ENCODE measurements at places on chromosomes 16 and 17.

DNA sequence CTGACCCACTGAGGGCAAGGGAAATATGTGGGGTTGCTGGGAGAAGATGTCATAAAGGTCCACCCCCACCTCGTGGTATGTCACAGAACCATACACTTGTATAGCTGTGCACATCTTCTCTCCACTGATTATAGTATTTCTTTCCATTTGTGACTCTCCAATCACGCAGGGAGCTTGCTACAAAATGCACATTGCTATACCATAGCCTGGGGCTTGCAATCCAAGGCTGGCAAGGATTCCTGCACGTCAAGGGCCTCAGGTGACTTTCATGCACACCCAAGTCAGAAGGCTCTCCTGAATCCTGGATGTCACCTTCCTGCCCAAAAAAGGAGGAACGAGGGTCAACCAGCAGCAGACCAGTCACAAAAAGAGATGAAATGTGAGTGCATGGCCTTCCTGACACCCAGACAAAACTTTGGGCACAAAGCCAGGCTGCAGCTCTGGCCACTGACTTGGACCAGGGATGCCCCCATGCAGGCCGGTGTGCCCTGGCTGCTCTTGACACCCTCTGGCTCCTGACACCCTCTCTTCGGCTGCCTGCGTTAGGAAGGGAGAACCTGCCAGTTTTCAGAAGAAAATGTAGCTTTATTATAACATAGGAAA is 12.1 kb downstream of the TBC1D26 start:
- DNase-seq = no peak

- peak; percentile 70 for DNase-seq
Observed at GRCh38 chr17:29111816-29112499, 68.2 kb downstream of the MYO18A start.

- no peak for DNase-seq
Observed at GRCh38 chr17:58475985-58476384, 12.2 kb downstream of the HSF5 start.

DNA sequence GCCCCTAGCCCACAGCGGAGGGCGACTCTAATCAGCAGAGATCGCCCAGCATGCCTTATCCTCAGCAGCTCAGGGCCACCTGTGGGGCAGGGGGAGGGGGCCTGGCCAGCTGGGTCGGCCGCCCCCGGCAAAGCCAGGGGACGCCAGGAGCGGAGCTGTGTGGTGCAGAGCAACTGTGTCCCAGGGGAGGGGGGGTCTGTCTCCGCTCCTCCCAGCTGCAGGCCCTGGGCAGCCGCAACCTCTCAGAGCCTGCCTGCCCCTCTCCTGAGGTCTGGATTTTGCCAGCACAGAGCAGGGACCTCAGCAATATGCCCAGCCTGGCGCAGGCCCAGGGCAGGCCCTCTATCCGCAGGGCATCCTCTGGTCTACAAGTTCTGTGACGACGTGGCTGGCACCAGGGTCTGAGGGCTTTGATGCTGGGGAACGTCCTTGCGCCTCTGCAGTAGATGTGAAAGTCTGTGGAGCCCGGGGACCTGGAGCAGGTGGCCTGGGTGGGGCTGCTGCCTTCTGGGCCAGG is 36.5 kb upstream of the SLC38A10 start:
- DNase-seq = no peak

All from right lobe of liver (tissue), 6 donors.